ENCODE measurements at places on chromosomes 1 and 21.

DNA sequence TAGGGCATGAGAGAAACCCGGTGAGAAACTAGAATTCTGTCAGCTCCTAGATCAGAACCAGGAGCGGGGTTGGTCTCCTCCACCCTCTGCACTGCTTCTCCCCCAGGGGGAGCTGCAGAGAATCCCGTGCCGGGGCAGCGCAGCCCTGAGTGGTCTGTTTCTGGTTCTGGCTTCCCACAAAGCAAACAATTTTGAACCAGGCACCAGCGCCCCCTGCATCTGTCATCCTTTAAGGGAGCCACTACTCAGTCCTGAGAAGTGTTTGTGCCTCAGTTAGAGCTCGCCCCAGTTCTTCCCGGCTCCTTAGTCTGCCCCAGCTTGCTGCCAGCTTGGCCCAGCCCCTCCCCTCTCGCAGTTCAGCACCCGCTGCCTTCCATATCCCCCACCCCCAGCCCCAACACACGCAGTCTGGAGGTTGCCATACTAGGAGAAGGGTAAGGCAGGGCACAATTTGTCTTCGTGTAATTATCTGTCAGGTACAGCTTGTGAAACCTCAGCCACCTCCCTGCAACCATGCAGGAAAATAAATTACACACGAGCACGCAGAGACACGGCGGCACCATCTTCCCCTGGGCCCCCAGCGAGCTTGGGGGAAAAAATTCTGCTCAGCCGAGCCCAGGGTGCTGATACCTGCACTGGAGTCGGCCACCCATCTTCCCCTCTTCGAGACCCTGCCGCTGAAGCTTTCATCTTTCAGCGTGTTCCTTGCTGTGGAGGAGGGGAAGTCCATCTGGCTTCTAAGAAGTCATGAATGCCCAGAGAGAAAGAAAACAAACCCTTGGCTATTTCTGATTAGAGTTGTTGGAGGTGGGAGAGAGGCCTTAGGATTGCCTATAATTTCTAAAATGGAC is 62.6 kb upstream of the CD1D start:
- DNase-seq: no peak

GRCh38 chr1:27117733-27118439 is 37.0 kb downstream of the SLC9A1 start:
- DNase-seq: no peak

DNA sequence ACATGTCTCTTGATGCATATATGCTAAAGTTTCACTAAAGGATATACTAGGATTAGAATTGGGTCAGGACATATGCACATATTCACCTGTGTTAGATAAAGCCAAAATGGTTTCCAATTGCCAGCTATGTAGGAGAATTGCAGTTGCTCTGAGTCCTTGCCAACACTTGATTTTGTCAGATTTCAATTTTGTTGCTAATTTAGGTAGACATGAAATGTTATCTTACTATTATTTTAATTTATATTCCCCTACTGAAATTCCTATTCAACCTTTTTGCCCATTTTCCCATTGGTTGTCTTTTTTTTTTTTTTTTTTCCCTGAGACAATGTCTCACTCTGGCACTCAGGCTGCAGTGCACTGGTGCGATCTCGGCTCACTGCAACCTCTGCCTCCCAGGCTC is 13.4 kb downstream of the HDAC1 start:
- DNase-seq: no peak

DNA sequence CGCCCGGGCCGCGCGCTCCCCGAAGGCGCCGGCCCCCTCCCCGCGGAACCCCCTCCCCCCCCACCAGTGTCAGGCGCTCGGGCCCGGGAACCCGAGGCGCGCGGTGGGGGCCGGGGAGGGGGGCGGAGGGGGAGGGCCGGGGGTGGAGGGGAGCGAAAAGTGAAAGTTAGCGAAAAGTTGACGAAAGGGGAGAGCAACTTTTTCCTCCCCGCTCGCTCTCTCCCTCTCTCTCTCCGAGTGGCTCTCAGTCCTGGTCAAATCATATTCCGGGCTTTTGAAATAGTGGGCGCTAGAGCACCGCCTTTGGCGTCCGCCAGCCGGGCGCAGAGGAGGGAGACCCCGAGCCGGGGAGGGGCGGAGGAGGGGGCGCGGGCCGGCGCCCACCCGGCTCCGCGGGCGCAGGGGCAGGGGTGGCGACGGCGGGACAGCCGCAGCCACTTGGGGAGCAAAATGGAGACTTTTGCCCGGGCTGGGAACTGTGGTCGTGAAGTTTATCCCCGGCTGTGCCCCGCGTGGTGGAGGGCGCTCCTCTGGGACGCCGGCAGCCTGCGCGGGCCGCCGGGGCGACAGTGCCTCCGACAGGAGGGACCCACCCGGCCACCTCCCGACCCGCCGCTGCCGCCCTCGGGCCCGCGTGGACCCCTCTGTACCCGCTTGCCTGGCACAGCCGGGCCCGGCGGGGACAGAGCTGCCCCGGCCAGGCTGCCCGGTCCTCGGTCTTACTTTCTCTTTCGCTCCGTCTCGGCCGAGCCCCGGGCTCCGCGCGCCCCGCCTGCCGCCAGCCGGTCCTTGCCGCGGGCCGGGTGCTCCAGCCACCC is 697 bp downstream of the PRDM16 start:
- DNase-seq: no peak

DNA sequence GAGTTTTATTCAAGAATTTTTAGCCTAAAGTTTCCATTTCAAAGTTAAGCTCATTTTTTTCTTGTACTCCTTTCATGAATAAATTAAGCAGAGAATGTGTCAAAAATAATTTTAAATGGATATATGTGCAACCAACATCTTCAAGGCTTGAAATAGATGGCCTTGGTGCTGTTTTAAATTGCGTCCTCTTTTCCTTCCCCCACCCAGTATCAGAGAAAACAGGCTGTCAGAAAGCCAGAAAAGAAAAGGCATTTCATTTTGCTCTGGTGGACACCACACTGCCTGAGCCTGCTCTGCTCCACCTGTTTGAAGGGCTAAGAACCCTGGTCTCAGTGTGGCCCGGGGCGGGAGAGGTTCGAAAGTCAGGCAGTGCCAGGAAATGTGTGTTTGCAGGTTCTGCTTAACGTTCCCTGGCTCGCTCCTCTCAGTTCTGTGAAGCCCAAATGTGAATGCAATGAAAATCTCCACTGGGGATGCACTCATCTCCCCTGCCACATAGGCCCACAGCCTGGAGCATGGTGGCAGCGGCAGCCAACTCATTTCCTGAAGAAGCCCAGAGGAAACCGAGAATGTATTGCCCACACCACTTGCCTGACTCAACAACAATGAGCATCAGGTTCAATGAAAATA is 134.4 kb downstream of the SDCCAG8 start:
- no peak for DNase-seq

DNA sequence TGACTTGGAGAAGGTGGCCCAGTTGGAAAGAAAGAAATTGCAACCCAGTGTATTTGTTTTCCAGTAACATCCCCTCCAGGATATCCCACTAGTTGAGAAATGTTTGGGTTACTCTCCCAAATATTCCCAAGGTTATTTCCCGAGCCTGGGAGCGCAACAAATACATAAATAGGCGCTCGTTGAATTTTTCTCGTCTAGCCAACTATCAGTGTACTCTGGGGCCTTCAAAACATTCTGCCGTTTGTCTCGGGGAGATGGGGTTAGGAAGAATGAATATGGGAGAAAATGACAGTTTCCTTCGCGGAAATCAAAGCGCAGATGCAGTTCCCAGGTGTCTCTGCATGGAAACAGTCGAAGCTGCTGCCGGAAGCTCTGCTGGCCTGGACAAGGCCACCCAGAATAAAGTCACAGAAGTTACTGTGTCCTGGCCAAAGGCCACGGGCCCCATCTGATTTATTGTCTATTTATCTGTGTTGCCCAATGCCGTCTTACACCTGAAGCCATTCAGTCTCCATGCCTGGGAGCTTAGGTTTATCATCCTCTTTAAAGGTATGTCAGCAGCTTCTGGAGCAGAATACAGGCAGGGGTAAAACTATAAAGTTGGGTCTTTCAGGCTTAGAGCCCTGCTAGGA is 1.0 kb downstream of the C1orf115 start:
- DNase-seq: no peak

DNA sequence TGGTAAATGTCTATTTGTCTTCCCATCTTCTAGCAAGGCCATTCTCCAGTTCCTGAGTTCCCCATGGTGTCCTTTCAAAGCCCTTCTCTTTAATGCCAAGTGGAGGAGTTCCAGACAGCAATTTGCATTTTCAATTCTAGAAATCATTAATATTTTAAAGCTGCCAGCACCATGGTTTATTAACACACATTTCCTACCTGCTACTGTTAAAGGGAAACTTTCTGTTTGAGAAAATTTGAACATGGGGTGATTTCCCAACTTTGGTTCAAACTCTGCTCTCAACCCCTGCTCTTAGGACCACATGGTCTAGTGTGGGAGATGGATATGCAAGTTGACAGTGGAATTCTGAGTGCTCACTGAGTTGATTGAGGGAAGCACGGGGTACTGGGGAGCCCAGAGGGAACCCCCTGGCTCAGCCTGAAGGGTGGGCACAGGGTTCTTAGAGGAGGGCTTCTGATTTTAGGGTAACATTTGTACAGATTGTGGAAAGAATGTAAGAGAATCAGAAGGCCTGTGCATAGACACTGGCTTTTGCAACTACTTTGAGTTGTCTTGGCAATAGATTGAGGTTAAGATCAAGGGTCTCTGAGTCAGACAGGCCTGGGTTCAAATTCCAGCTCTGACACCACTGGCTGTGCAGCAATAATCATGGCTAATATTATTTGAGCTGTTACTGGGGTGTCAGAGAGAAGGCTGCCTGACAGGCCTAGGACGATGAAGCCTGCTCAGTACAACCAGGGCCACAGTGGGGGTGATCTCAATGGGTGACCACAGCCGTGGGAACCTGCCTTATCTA is 97.8 kb downstream of the BEND5 start:
- DNase-seq: no peak

GRCh38 chr1:62245201-62245600 is 50.6 kb downstream of the L1TD1 start:
- no peak for DNase-seq

- DNase-seq: no peak
These were observed 2.1 kb downstream of the FHAD1 start for GRCh38 chr1:15249081-15249480.

GRCh38 chr1:108936170-108936569 is 27.1 kb downstream of the CLCC1 start:
- no peak for DNase-seq

- DNase-seq: no peak
These were observed 36.4 kb downstream of the TBCE start for GRCh38 chr1:235403593-235403992.

- no peak for DNase-seq
These were observed 443.9 kb downstream of the DSCAM start for GRCh38 chr21:40402884-40403582.

DNA sequence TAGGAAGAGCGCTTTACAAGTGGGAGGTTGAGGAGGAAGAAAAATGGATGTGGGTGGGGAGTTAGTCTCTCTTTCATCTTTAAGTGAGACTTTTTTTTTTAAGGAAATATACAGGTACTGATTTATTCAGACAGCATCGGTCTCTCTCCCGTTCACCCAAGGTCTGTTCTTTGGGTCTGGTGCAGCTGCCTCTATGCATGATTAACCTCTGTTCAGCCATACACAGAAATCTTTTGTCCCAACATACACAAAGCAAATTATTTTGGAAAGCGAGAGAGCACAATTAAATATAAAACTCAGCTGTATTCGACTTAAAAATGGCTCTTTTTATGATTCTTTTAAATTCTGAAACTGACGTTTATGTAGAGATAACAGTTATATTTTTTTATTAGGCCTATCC is 11.0 kb downstream of the PROX1 start:
- DNase-seq: no peak

DNA sequence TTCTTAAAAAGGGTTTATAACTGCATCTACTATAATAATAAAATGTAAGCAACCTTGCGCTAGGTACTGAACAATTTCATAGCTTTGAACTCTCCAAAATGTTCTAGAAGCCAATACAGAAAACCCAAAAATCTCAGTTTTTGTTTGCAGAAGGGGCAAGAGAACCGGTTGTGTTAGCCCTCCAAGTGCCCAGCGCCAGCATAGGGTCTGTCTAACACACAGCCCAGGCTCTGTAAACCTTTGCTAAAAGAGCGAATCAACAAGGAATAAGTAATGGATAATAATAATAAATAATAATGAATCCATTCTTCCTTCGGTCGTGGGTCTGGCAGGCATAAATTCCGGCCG is 333 bp upstream of the CHAF1B start:
- DNase-seq: no peak

GRCh38 chr1:210437781-210438180 is 109.1 kb downstream of the HHAT start:
- DNase-seq: no peak

GRCh38 chr1:183090391-183091006 is 67.3 kb downstream of the LAMC1 start:
- DNase-seq: no peak

GRCh38 chr1:33143698-33144097 is 38.1 kb downstream of the TRIM62 start:
- no peak for DNase-seq

- no peak for DNase-seq
These were observed 14.2 kb downstream of the COL6A1 start for GRCh38 chr21:45995686-45996179.

- DNase-seq: no peak
These were observed 34.1 kb downstream of the ABL2 start for GRCh38 chr1:179195376-179195775.

- DNase-seq: no peak
These were observed 508.6 kb upstream of the ADAMTS5 start for GRCh38 chr21:27475363-27475955.

DNA sequence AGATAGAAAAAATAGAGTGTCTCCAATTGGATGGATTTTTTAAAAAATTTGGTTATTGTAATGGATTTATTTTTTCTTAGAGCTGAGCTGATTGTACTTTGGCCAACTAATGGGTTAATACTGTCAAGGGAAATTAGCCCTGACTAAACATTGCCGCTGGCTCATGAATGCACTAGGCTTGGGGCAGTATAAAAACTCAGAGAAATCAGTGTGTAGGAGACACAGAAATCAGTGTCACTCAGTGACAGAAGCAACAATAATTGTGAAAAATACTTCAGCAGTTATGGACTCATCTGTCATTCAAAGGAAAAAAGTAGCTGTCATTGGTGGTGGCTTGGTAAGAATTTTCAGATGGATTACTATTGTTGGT is at the start of gene KMO:
KMO (plus strand) TSS at position 217 of the 370 bp plus-strand sequence; CDS start at position 284, 67 bp downstream.
- no peak for DNase-seq

DNA sequence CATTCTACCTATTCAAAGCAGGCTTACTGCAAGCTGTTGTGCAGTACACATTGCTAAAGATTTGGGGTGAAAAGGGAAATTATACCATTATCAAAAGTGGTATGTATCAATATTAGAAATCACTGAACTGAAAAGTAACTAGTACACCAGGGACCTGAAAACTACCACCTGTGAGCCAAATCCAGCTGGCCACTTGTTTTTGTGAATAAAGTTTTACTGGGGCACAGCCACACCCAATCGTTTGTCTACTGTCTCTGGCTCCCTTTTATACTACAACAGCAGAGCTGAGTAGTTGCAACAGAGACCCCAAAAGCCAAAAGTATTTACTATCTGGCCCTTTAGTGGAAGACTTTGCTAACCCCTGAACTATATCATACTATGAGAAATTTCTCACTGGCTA is 13.8 kb upstream of the CR1L start:
- no peak for DNase-seq
